ENCODE measurements at places on chromosomes 1 and 21.
A peak's percentile ranks its signal among the peaks of the same experiment; 100 is the strongest.

- no peak for DNase-seq
Observed at GRCh38 chr1:245501633-245502032, 346.8 kb downstream of the KIF26B start.

GRCh38 chr1:2582391-2582790, 4.2 kb upstream of the PRXL2B start:
- DNase-seq, result no peak

DNA sequence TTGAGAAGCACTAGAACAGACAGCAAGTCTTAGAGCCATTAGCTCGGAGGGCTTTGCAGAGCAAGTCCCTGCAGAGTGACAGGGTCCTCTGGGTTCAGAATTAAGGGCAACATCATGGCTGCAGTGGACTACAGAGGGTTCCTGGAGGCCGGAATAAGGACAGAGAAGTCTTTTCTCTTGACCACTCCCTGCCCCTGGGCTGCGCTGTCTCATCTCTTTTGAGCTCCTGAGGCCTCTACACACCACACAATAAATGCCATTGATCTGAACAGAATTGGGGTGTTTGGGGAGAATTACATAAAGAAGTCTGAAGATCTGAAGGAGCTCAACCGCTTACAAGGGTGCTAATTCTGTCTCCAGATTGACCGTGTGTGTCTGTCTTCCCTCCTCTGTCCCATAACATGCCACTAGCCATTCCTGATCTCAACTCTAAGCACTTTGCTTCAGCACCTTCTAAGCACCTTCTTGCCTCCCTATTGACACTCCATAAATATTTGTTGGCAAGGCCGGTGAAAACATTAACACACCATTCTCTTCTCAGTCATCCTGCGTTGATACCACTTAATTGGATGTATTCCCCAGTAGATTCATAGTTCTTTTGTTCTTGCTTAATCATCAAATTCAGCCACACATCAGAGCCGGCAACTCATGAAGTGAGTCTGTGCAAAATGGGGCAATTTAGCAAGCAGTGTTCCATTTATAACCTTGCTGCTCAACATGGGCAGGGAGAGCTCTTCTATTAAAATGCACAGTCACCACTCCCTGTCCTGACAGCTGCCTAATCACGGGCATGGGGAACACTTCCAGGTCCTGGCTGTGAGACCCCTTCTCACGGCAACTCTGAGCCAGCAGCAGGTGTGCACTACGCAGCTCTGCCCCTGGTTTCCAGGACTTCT, 49.7 kb downstream of the NMNAT2 start:
- no peak for DNase-seq

DNA sequence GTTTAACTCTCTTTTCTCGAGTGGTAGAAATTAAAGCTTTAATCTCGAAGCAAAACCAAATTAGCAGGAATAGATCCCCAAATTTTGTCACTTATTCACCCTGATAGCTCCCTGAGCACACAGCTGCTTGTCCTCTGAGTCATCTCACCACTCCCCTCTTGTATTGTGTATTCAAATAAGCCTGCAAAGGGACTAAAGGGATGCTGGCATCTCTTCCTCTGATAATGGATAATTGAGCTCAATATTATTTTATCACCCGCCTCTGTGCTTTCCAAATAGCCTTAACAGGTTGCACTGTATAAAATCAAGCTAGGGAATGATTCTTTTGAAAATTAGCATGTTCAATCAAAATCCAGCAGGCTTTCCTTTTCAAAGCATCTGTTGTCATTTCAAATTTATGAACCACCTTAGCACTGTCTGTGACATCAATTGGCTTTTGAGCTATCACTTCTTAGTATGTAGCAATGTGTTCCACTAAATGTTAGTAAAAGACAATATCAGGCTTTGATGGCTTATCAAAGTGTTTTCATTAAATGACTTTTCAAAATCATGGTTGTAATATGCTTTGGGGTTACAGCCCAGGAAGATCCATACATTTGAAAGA, 561.6 kb downstream of the PLA2G4A start:
- DNase-seq, result no peak

GRCh38 chr1:44594353-44594752, 79.9 kb downstream of the TMEM53 start:
- DNase-seq, result no peak

- DNase-seq, result no peak
Observed at GRCh38 chr1:68136187-68136586, 85.8 kb upstream of the DIRAS3 start.

- DNase-seq, result no peak
Observed at GRCh38 chr1:2294033-2294724, 66.1 kb downstream of the SKI start.

DNA sequence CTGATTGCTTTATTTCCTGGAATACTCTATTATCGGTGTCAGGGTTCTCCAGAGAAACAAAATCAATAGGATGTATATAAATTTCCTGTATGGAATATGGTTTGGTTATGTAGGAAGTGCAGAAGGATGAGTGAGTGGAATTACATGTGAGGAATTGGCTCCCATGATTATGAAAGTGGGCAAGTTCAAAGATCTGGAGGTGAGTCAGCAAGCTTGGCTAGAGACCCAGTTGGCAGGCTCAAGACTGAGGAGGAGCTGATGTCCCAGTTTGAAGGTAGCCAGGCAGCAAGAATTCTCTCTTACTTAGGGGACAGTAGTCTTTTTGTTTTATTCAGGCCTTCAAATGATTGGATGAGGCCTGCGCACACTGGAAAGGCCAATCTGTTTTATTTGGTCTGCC, 57.5 kb downstream of the MAP3K7CL start:
- no peak for DNase-seq

DNA sequence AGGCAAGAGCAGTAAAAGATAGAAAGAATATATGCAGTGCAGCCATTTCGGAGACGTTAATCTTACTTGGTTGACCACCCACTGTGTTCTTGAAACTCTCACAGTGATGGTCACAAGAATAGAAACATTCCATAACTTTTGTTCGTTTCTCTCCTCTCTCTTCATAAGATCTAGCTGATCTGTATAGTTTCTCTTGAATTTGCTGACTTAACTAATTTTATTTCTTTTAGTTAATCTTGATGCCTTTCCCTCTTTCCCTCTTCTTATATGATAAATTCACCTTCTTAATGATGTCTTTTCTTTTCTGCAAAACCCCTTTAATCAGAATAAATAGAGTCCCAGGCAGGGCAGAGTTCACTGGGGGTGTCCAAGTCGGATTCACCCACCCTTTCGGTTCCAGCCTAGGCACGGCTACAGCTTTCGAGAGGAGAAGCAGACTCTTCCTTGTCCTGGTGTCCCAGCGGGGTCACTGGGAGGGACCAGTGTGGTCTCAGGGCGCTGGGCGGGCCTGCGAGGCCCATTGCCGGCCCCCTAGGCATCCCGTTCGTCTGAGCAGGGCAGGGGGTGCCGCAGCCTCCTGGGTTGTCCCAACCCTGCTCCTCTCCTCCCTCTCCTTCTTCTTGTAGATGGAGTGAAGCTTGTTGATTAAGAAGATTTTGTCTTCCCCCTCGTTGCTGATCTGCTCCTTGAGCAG, 39.8 kb downstream of the ZNF691 start:
- no peak for DNase-seq

GRCh38 chr1:61344696-61345095, 262.3 kb downstream of the NFIA start:
- no peak for DNase-seq

DNA sequence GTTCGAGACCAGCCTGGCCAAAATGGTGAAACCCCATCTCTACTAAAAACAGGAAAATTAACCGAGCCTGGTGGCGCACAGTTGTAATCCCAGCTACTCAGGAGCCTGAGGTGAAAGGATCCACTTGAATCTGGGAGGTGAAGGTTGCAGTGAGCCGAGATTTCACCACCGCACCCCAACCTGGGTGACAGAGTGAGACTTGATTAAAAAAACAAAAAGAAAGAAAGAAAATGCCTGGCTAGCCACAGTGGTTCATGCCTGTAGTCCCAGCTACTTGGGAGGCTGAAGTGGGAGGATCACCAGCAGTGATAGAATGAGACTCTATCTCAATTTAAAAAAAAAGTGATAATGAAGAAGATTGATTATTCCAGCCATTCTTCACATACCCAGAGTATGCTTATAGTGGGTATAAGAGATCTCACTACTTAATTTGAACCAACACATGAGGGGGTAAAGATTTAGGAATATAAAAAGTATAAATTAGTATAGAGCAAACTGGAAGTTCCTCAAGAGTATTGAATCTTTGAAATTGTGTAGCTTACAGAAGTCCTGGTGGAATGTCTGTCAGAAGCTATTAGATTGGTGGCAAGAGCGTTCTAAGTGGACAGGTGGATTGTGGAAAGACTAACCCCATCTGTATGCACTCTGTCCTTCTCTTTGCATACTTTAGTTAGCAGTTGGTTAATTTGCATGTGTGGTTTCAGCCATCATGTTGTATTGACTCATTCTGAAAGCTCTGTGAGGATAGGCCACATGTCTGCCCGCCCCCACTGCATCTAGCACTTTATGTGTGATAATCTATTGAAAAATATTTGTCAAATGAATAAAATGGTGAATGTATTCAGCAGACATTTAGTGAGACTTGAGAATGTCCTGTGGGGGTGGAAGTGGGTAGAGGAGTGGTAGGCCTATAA, 25.0 kb downstream of the RLF start:
- peak; percentile 43 for DNase-seq

DNA sequence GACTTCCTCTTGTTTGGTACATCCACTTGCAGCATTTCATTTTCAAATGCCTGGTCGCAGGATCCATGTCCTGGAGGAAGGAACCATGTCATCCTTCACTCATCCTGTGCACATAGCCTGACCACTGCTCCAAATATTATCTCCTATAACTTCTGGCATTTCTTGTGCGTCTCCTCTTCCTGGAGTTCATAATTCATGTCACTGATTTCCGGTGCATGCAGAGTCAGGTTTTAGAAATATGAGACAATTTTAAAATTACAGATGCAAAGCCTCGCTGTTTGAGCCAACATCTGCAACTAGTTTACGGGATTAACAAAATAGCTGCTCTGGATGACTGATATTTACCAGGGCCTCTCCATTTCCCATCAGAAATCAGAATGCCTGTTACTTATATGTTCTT, 268.1 kb downstream of the DNM3 start:
- DNase-seq, result no peak

DNA sequence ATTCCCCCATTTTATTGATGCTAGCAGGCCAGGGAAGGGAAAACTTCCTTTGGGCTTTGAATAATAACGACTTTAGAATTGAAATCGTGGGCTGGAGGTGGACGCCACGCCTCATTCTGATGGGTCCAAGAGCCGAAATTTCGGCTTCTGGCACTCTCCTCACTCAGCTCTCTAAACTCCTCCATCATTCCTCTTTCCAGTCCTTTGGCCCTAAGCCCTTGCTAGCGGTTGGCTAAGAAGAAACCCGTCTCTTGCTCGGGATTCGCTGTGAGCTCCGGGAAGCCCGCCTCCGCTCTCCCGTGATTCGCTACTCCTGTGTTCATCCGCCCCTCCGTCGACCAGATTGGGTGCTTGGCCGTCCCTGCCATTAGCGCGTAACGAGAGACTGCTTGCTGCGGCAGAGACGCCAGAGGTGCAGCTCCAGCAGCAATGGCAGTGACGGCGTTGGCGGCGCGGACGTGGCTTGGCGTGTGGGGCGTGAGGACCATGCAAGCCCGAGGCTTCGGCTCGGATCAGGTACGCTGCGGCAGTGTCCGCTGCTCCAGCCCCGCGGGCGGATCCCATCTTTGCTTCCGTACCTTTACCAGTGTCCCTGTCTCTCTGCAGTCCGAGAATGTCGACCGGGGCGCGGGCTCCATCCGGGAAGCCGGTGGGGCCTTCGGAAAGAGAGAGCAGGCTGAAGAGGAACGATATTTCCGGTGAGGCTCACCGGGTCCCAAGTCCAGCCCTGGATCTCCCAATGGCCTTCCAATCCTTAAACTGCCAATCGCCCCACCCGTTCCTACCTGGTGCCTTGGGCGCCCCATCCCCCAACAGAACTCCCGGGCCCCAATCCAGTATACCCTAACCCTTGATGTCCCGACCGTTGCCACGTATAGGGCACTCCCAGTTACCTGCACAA, at the start of gene ATP5IF1:
ATP5IF1 (plus strand) TSS at position 370 of the 901 bp plus-strand sequence; CDS start at position 430, 60 bp downstream.
- peak; percentile 92 for DNase-seq

DNA sequence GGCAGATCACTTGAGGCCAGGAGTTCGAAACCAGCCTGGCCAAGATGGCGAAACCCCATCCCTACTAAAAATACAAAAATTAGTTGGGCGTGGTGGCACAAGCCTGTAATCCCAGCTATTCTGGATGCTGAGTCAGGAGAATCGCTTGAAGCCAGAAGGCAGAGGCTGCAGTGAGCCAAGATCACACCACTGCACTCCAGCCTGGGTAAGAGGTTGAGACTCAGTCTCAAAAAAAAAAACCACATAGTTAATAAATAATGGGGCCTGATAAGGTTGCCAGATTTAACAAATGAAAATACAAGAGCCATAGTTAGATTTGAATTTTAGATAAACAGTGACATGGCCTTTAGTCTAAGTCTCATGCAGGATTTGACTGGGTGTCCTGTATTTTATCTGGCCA, 175.7 kb downstream of the ZZZ3 start:
- DNase-seq, result no peak

- no peak for DNase-seq
Observed at GRCh38 chr1:161482610-161483009, 22.6 kb upstream of the FCGR2A start.

- no peak for DNase-seq
Observed at GRCh38 chr1:182215764-182216163, 154.3 kb upstream of the ZNF648 start.

GRCh38 chr1:178576841-178577240, 63.9 kb downstream of the TEX35 start:
- no peak for DNase-seq

DNA sequence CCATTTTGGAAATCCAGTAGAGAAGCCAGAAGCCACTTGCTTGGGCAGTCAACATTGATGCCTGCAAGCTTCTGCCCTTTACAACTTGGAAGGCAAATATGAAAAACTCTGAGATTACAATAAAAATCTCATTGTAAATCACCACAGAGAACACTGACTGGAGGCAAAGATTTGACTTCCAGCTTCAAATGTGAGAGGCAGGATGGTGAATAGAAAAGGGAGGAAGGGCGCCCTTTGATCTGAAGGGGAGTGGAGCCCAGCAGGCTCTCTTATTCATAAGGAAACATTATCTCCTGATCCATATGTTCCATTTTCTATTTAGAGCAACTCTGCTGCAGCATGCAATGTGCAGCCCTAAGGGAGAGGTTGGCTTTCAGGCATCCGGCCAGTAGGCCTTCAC, 348.3 kb downstream of the AJAP1 start:
- no peak for DNase-seq

- DNase-seq, result no peak
Observed at GRCh38 chr1:75986478-75986877, 54.3 kb upstream of the ASB17 start.

DNA sequence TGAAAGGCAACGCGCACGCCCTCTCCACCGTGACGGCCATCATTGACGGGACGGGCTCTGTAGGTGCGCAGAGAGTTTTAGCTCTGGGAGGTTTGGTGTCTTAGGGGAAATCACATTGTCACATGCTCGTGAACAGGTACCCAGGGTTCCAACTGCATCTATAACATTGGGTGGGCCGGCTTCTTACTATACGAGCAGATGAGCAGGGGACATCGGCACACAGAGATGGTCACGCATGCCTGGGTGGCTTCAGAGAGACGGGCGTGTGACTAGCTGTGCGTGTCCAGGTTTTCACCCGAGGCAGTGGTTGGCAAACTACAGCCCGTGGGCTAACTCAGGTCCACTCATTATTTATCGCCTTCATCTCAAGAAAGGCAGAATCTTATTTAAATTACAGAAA, 54.7 kb downstream of the SLC37A1 start:
- DNase-seq, result no peak

GRCh38 chr1:110200666-110201065, 9.4 kb upstream of the KCNC4 start:
- DNase-seq, result no peak

- no peak for DNase-seq
Observed at GRCh38 chr1:55311979-55312378, 96.8 kb upstream of the USP24 start.
